GM23248 (cell line): ENCODE measurements at places on chromosomes 16 and 17. TPM values are rescaled to one million over a fixed set of nuclear protein-coding genes. Genes with fewer than 3 reads are reported as not detected.

Gene CCL3
- polyA plus RNA-seq = not detected in 2 replicates

DNA sequence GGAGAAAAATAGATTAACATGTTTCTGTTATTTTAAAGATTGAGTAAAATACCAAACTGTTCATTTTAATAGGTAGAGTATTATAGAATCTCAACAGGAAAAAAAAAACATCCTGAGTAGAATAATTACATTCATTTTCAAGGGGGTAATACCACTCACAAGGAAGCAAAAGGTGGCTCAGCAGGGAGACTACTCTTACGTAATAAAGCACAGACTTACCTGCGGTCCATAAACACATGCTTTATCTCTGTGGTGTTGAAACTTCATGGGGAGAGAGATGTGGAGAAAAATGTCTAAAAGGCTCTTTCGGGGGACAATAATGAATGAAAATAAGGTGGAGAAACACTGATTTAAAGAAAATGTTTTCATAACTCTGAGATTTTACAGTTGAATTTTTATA is 171.7 kb downstream of the MRTFB start:
- H3K27ac ChIP-seq = no peak overlapping the region
- no peaks in the 10 kb centered on the region for H3K4me1 ChIP-seq

- no peak for DNase-seq
- no peak overlapping the region for H3K27ac ChIP-seq
These were observed 119.5 kb downstream of the SALL1 start for GRCh38 chr16:51031598-51031997.

GRCh38 chr17:13785981-13786598 is 184.4 kb upstream of the HS3ST3A1 start:
- peak overlapping the region; percentile 33; the same call in 1 of the 2 replicates for H3K27ac ChIP-seq
- no peak overlapping the region; the same call in 1 of the 2 replicates for H3K4me3 ChIP-seq
- H3K36me3 ChIP-seq = no peaks in the 10 kb centered on the region
- peak; percentile 74 for DNase-seq

Gene CALB2
- 0.99 and 1.2 TPM in 2 replicates for polyA plus RNA-seq

Gene FN3K
- 1.0 TPM in 2 replicates for polyA plus RNA-seq

Gene TP53TG3F
- not detected in 2 replicates for polyA plus RNA-seq

Gene SEBOX
- polyA plus RNA-seq = not detected in 2 replicates

- no peak overlapping the region for H3K27ac ChIP-seq
- no peak overlapping the region for H3K4me3 ChIP-seq
- 0 out of 2 replicates have a peak, but pooled peaks cover 6% of the 10 kb centered on the region for H3K27me3 ChIP-seq
- peaks cover 11% of the 10 kb centered on the region; the same call in 1 of the 2 replicates for H3K4me1 ChIP-seq
- no peak for DNase-seq
These were observed 36.6 kb upstream of the HNF1B start for GRCh38 chr17:37781451-37781850.

- no peaks in the 10 kb centered on the region for H3K27me3 ChIP-seq
- H3K36me3 ChIP-seq = no peaks in the 10 kb centered on the region
These were observed 66.5 kb downstream of the IGF2BP1 start for GRCh38 chr17:49063652-49064051.

DNA sequence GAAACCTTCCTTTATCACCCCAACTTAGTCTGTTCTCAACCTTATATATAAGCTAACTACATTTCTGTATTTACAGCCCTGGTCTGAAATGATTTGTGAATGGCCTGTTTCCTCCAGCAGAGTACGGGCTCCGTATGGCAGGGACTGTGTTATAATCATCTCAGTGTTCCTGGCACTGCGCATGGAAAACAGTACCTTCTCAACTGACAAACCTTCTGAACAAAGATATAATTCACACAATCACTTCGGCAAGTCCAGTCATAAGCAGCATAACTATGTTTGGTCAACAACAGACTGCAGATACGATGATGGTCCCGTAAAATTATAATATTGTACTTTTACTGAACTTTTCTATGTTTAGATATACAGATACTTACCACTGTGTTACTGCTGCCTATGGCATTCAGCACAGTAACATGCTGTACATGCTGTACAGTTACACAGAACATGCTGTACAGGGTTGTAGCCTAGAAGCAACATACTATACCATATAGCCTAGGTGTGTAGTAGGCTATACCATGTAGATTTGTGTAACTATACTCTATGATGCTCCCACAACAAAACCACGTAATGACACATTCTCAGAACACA is 30.0 kb downstream of the ANKFY1 start:
- H3K27ac ChIP-seq = no peak overlapping the region
- DNase-seq = no peak
- H3K36me3 ChIP-seq = peaks cover 7% of the 10 kb centered on the region
- H3K27me3 ChIP-seq = no peaks in the 10 kb centered on the region
- no peak overlapping the region for H3K4me3 ChIP-seq
- peaks cover 59% of the 10 kb centered on the region for H3K4me1 ChIP-seq

DNA sequence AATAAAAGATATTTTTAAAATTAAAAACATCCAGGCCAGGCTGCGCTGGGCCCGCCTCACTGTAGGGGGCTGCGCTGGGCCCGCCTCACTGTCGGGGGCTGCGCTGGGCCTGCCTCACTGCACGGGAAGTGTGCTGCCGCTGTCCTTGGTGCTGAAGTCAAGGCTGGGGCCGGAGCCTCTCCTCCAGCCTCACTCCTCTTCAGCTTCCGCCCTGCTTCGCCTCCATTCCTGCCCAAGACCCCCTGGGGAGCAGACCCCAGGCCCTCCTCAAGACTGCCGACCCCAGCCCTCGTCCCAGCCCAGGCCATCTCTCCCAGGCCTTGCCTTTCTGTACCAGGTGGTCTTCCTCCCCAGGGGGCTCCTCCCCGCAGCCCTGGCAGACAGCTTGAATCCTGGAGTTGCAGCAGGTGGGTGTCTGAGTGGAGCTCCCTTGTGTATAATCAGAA is 26.2 kb downstream of the ENDOV start:
- no peak overlapping the region for H3K27ac ChIP-seq
- no peaks in the 10 kb centered on the region for H3K4me1 ChIP-seq
- H3K4me3 ChIP-seq = no peak overlapping the region
- H3K36me3 ChIP-seq = no peaks in the 10 kb centered on the region
- DNase-seq = peak; percentile 51

DNA sequence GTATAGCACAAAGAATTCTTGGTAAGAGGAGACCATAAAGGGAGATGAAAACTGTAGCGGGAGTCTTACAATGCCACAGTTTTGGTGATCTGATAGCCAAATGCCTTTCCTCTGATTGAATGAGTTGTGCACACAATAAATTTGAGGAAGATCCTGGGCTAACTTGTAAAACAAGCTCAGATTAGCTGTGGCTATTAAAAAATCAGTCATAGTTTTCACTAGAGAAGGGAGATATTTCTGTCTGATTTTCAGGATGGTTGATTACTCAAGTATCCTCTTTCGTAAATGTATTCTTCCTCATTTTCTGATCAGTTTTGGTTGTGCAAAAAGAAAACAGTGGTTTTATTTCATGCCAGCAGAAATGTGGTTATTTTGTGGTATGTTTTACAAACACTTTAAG is 9.1 kb upstream of the METTL9 start:
- no peaks in the 10 kb centered on the region for H3K27me3 ChIP-seq
- H3K4me3 ChIP-seq = 0 out of 2 replicates have a peak overlapping the region, but pooled peaks have one; percentile 24
- peaks cover 30% of the 10 kb centered on the region for H3K4me1 ChIP-seq
- peak overlapping the region; percentile 52 for H3K27ac ChIP-seq
- DNase-seq = peak; percentile 56

Gene GPR139
- polyA plus RNA-seq = not detected in 2 replicates

DNA sequence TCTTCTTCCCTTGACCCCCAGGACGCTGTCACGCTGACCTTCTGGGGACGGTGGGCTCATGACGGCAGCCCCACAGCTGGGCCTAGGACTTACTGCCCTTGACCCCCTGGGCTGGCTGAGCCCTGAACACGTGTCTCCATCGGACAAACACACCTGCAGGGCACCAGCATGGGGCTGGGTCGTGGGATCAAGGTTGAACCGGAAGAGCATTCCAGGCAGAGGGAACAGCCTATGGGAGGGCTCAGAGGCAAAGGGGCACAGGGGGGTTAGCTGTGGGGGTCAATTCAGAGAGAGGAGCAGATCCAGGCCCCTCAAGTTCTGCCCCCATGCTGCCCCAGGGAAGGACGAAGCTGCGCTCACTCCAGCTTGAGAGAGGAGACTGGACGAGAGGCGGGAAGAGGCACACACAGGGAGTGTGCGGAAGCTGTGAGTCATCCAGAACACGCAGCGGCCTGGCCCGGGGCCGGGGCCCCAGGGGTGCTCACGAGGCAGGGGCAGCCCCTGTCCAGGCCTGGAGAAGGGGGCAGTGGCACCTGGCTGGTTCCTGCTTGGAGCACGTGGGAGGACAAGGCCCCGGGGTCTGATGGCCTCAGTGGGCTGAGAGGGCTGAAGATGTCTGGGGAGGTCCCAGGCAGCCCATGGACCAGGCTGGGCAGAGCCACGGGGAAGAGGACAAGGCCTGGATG is 9.9 kb downstream of the SSTR5 start:
- H3K4me3 ChIP-seq = no peak overlapping the region
- no peaks in the 10 kb centered on the region for H3K36me3 ChIP-seq
- H3K27ac ChIP-seq = no peak overlapping the region
- 0 out of 2 replicates have a peak, but pooled peaks cover 4% of the 10 kb centered on the region for H3K27me3 ChIP-seq
- no peak for DNase-seq

Gene CIITA
- 0.09 and 0.75 TPM in 2 replicates for polyA plus RNA-seq

- peak overlapping the region; percentile 74 for H3K27ac ChIP-seq
- peaks cover 40% of the 10 kb centered on the region for H3K4me1 ChIP-seq
- H3K36me3 ChIP-seq = peaks cover 6% of the 10 kb centered on the region; the same call in 1 of the 2 replicates
- peak; percentile 79 for DNase-seq
- H3K4me3 ChIP-seq = peak overlapping the region; percentile 88
- no peaks in the 10 kb centered on the region for H3K27me3 ChIP-seq
These were observed 2.7 kb downstream of the SOCS3 start for GRCh38 chr17:78357177-78357586.

- no peaks in the 10 kb centered on the region for H3K36me3 ChIP-seq
- H3K27ac ChIP-seq = no peak overlapping the region
- DNase-seq = no peak
- H3K4me1 ChIP-seq = peaks cover 45% of the 10 kb centered on the region
- H3K27me3 ChIP-seq = no peaks in the 10 kb centered on the region
- no peak overlapping the region for H3K4me3 ChIP-seq
These were observed 117.3 kb upstream of the TBX2 start for GRCh38 chr17:61282377-61282776.

DNA sequence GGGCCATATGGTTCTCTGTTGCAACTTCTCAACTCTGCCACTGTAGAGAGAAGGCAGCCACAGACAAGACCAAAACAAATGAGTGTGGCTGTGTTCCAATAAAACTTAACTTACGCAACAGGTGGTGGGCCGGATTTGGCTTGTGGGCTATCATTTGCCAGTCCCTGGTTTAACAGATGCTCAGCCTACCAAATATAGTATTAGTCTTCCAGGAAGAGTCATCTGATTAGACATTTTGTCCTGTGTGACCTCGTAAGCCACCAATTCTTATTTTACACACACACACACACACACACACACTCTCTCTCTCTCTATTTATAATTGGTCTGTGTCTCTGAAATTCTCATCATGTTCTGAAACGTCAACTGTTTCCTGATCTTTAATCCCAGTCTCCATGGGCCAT is 245.9 kb downstream of the XYLT1 start:
- no peaks in the 10 kb centered on the region for H3K27me3 ChIP-seq
- peak; percentile 78 for DNase-seq
- no peak overlapping the region; the same call in 1 of the 2 replicates for H3K4me3 ChIP-seq
- peak overlapping the region; percentile 40 for H3K27ac ChIP-seq

Gene SRRM2
- polyA plus RNA-seq = 173 and 202 TPM in 2 replicates

Gene TMEM219
- 162 and 166 TPM in 2 replicates for polyA plus RNA-seq

DNA sequence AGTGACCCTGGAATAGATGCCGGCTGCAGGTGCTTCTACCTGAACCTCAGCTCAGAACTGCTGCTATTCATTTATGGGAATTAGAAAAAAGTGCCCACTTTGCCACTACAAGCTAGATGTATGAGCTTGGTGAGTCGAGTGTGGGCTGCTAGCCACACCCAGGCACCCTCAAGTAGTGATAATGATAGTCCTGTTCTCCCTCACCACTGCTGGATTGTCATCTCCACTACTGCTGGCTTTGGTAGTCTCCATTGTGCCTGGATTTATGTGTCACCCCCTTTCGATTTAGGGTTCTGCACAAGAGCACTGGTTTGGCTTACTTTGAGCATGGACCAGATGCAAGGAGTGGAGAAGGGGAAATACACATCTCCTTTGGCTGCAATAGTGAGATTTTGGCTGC is 73.0 kb upstream of the N4BP1 start:
- DNase-seq = no peak
- no peaks in the 10 kb centered on the region for H3K4me1 ChIP-seq
- no peaks in the 10 kb centered on the region for H3K27me3 ChIP-seq
- H3K27ac ChIP-seq = no peak overlapping the region
- H3K36me3 ChIP-seq = no peaks in the 10 kb centered on the region

Gene PGS1
- polyA plus RNA-seq = 28.6 and 30.2 TPM in 2 replicates

- peak overlapping the region; percentile 78 for H3K27ac ChIP-seq
- H3K4me3 ChIP-seq = no peak overlapping the region
- H3K36me3 ChIP-seq = no peaks in the 10 kb centered on the region
- peaks cover 29% of the 10 kb centered on the region for H3K4me1 ChIP-seq
These were observed 35.2 kb downstream of the CYTH1 start for GRCh38 chr17:78746949-78747269.

DNA sequence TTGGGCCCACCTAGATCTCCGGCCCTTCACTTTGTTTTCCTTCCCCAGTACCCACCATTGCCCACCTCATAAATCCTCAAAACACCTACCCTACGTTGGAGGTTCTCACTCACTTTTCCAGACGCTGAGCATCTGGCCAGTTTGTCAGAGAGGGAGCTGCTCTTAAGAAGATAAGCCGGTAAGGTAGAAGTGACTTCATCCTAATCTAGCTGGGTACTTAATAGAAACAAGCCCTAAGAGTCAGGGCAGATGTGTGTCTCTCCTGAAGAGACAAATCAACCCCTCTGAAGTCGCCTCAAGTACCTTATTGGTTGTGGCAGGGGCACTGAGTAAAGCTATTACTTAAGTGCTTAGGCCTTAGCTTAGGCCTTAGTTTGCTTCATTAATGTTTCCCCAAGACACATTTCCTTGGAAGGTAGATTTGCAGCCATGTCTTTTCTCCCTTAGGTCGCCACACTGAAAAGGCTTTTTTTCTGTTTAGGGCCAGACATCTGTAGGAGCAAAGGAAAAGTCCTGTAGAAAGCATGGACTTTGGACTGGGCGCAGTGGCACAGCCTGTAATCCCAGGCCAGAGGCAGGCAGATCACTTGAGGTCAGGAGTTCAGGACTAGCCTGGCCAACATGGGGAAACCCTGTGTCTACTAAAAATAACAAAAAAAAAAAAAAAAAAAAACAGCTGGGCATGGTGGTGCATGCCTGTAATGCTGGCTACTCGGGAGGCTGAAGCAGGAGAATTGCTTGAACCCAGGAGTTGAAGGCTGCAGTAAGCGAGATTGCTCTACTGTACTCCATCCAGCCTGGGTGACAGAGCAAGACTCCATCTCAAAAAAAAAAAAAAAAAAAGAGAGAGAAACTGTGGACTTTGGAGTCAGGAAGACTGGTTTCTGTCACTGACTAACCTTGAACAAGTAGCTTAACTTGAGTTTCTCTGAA is 1.0 kb downstream of the TACO1 start:
- peak overlapping the region; percentile 43; the same call in 1 of the 2 replicates for H3K27ac ChIP-seq
- H3K36me3 ChIP-seq = peaks cover 4% of the 10 kb centered on the region; the same call in 1 of the 2 replicates
- peak overlapping the region; percentile 82 for H3K4me3 ChIP-seq
- H3K4me1 ChIP-seq = peaks cover 4% of the 10 kb centered on the region
- H3K27me3 ChIP-seq = no peaks in the 10 kb centered on the region

Gene SLC26A11
- polyA plus RNA-seq = 11.4 and 11.9 TPM in 2 replicates

- H3K27me3 ChIP-seq = no peaks in the 10 kb centered on the region
- no peak overlapping the region for H3K4me3 ChIP-seq
- H3K36me3 ChIP-seq = no peaks in the 10 kb centered on the region
- no peak for DNase-seq
These were observed 17.8 kb downstream of the CDH16 start for GRCh38 chr16:66900721-66901441.

Gene TEKT1
- polyA plus RNA-seq = not detected in 2 replicates

Gene HID1
- polyA plus RNA-seq = not detected in 2 replicates
